HFFc6 (cell line): ENCODE measurements at places on chromosomes 7 and 10.

DNA sequence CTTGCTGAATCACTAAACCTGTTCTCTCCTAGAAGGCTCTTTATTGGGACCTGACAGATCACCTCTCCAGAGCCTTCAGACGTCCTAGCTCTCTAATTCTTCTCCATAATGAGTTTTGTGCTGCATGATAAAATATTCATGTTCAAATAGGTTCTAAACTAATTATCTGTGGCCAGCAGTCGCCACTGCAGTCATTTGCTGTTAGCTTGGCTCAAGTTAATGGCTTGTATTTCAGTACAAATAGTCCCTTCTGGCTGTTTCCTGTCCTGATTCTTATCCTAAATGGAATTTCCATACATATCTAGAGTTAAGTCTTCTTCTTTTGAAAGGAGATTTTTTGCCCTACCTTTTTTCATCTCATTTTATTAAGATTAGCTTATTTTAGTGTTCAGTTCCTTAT, 303.2 kb downstream of the EXOC4 start:
- no peak for DNase-seq

DNA sequence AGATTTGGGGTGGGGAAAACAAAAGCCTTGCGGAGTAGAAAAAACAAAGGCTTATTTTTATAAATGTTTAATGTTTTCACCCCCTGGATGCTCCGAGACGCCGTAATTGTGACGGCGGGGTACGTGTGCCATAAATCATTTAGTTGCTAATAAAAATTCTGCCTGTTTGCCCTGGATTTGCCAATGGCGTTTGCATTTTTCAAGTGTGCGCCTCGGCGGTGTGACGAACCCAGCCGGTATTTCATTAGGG, 2.5 kb upstream of the TNRC18 start:
- DNase-seq, result peak; percentile 83

GRCh38 chr10:112000466-112000865, 183.1 kb downstream of the GPAM start:
- no peak for DNase-seq

- no peak for DNase-seq
Observed at GRCh38 chr10:81944609-81945008, 69.6 kb downstream of the NRG3 start.

DNA sequence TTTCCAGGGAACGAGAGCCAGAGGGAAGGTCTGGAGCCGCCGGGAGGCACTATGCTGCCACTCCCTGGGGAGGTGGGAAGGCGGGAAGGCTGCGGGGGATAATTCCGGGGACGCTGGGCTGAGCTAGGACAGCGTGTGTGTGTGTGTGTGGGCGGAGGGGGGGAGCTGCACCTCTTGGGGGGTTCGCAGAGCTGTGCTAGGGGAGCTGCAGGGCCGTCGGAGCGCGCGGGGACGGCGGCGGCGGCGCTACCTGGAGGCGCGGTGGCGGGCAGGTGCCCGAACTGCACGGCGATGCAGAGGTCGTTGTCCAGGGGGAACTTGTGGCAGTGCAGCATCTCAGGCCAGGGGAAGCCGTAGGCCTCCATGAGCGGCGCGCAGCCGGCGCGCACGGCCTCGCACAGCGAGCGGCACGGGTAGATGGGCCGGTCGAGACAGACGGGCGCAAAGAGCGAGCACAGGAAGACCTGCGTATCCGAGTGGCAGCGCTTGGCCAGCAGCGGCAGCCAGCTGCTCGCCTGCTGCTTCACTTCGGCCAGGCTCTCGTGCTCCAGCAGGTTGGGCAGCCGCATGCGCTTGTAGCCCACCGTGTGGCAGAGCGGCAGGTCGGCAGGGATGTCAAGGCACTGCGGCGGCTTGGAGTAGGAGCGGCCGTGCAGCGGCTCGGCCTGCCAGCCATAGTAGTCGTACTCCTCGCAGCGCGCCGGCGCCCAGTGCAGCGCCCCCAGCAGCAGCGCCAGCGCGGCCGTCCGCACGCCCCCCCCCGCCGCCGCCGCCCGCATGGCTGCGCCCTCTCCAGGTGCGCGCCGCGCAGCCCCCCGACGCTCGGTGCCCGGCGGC, 526 bp downstream of the SFRP5 start:
- DNase-seq, result no peak

DNA sequence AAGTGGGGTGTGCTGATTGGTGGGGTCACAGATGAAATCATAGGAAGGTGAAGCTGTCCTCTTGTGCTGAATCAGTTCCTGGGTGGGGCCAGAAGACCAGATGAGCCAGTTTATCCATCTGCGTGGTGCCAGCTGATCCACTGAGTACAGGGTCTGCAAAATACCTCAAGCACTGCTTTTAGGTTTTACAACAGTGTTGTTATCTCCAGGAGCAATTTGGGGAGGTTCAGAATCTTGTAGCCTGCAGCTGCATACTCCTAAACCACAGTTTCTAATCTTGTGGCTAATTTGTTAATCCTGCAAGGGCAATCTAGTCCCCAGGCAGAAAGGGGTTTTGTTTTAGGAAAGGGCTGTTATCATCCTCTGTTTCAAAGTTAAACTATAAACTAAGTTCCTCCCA, 17.0 kb upstream of the IFRD1 start:
- no peak for DNase-seq

- no peak for DNase-seq
Observed at GRCh38 chr7:115632636-115633035, 397.9 kb downstream of the TFEC start.

DNA sequence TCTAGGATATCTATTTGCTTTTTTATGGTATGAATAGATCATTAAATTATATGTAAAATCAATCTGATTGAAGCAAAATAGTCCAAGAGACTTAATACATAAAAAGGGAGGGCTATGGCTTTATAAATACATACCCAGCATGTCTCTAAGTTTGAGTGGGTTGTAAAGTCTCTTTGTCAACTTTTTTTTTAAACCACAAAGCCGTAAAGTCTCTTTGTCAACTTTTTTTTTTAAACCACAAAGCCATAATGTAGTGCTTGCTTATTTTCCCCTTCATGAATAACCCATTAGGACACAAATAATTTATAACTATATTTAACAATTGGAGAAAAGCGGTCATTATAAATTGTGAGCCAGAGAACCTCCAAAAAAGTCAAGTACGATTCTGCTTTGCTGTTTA, 5.7 kb downstream of the HECTD2 start:
- DNase-seq, result no peak

DNA sequence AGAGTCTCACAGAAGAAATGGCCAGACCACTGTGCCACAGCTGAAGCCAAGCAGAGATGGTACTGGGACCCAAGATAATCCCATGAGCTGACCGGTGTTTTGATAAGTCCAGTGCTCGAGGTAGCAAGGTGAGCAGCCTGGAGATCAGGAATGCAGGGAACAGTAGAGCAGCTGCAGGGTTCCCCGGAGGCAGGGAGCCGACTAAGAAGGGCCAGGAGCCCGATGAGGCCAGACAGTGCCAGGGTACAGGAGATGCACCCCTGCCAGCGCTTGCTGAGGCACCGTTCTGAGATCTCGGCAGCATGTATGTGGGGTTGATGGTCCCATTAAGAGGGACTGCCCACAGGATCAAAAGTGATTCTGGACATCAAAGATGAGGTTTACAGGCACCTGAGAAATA, 47.1 kb downstream of the VSTM4 start:
- no peak for DNase-seq

GRCh38 chr7:46776790-46777189, 805.1 kb downstream of the TNS3 start:
- DNase-seq, result peak; percentile 48

- DNase-seq, result no peak
Observed at GRCh38 chr7:1940863-1941262, 270.8 kb downstream of the ELFN1 start.

DNA sequence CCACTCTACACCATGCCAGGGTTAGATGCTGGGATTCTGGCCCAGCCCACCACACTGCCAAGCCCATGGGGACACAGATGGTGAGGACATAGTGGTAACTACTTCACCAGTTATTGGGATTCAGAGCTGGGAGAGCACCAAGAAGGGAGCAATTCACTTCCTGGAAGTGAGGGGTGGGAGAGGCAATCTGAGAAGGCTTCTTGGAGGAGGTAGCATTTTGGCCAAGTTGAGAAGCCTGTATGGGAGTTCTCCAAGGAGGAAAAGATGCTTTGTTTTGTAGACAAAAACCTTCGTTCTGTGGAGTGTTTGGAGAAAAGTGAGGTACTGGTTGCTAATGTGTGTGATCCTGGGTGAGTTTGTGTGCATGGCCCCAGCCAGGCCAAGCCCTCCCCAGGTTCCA, 3.8 kb upstream of the PRKRIP1 start:
- DNase-seq, result no peak

GRCh38 chr10:52442576-52442975, 128.5 kb downstream of the DKK1 start:
- peak; percentile 74 for DNase-seq

- no peak for DNase-seq
Observed at GRCh38 chr10:98326621-98327027, 58.6 kb upstream of the LOXL4 start.

DNA sequence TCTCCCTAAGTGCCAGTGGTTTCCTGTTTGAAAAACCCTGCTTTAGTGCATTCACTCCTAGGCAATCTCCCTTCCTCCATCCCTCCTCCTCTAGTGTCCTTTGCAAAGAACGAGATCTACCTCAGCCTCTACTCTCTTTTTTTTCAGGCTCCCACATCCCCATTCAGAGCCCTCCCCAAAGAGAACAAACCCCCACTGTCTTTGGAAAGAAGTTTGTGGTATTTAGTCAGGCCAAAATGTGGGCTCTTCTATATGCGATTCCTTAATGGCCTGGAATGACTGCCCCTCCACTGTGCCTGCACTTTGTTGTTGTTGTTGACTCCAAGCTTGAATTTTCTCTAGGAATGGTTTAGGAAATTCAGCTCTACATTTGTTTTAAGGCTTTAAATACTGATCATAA, 36.3 kb downstream of the PALS2 start:
- DNase-seq, result no peak
